ENCODE measurements at places on chromosomes 13 and 19.
A peak's percentile ranks its signal among the peaks of the same experiment; 100 is the strongest.

DNA sequence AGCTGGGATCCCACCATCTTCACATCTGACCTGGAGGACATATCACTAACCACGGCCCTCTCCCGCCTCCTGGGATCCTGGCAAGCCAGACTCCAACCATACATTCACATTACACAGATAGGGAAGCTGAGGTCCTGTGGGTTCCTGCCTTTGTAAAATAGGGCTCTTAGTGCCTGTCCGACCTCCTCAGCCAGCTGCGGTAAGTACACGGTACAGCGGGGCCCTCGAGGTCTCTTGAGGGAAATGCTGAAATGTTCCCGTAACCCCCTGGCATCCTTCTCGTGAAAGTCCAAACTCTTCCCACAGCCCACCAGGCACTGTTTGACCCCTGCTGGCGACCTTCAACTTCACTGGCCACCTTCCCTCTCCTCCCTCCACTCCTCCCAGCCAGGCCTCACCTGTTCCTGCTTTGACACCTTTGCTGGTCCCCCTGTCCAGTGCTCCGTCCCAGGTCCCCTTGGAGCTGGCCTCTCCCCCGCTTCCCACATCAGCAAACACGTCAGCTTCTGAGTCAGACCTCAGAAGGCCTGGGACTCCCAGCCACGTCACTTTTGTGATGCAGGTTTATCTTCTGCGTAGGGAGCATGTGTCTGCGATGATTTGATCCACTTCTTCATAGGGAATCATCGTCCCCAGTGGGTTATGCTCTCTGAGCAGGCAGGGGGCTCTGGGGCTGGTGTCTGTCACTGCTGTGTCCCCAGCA lies 8.8 kb upstream of the GNG7 start:
- DNase-seq, result no peak

DNA sequence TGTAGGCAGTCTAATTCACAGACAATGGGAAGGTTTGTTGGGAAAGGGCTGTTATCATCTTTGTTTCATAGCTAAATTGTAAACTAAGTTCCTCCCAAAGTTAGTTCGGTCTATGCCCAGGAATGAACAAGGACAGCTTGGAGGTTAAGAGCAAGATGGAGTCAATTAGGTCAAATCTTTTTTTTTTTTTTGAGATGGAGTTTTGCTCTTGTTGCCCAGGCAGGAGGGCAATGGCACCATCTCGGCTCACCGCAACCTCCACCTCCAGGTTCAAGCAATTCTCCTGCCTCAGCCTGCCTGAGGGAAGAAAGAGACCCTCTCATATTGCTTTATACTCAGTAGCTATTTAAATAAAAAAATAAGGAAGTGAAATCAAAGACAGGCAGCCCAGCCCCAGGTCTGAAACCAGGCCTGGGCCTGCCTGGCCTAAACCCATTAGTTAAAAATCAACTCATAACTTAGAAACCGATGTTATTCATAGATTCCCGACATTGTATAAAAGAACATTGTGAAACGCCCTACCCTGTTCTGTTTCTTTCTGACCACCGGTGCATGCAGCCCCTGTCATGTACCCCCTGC lies 297.4 kb upstream of the SGCG start:
- DNase-seq, result no peak

GRCh38 chr19:12544401-12544876 lies 6.8 kb downstream of the ZNF564 start:
- DNase-seq, result no peak

DNA sequence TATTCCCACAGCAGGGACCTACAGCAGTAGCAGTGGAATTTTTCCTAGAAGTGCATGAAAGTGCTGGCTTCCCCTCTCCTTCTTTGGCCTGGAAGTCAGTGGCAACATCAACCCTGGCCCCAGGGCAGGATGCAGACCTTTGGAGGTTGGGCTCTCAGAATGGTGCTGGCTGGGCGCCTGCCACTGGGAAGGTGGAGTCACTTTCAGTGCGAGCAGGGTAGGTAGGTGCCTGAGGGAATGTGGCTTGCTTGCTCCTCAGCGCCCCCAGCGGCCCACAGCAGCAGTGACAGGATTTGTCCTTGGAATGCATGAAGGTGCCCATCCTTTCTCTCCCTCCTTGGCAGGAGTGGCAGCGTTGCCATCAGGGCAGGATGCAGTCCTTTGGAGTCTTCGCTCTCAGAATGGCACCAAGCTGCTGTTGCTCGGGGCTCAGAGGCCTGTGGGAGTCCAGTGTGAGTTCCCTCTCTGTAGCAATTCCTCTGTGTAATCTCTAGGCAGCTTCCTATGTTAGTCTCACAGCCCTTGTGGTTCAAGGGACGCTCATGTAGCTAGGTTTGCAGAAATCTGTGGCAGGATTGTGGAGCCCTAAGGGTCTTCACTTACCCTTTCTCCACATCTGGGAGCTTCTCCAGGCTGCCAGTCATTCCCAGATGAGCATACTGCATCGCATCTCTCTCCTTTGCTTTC lies 354.4 kb upstream of the DACH1 start:
- DNase-seq, result peak; percentile 3

DNA sequence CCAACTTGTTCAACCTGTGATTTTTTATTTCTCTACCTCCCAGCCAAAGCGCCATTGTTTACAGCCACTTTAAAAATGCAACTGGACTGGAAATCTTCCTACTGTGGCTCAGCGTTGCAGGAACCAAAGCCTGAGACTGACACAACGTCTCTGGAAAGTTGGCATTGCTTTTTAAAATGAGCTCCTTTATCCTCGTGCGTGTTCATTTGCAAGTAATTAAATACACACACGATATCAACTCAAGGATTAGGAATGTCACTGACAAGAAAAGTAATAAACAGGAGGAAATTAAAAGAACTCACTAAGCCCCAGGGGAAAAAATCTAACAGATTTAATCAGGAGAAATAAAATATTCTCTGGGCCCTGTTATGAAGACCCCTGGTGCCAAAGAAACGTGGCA lies 184.6 kb upstream of the IRS2 start:
- DNase-seq, result no peak

- no peak for DNase-seq
These were observed 6.9 kb upstream of the CEACAM5 start for GRCh38 chr19:41701401-41702075.

DNA sequence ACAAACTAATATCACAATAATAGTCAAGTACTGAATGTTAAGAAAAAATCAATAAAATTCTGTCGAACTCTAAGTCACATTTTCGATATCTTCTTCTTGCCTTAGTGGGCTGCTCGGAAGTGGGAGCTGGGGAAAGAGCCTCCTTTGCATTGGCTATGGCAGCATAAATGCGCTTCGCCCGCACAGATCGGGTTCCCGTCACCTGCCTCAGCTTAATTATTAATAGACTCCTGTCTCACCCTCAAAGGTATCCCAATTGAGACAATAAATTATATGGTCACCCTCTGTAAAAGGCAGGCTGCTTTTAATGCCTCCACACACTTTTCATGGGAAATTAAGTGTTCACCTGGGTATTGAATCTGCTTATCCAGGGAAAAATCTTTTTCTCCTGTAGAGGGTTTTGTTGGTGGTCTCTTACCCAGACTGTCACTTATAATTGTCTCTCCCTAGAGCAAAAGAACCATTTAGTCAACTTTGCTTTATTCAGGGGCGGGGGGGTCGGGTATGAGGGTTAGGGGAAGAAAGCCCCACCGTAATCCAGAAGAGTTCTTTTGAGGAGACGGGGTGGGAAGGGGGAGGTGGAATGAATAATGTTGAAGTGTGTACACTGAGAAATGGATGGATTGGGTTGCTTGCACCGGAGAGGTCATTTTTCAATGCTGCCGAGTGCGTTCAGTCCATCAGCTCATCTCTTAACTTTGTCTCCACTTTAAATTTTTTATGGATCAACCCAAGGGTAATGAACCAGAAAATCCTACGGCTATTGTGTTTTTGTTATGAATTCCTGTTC lies 682.6 kb upstream of the SGCG start:
- no peak for DNase-seq

- no peak for DNase-seq
These were observed 52.5 kb downstream of the SLITRK1 start for GRCh38 chr13:83829810-83830209.

GRCh38 chr13:44903574-44903985 lies 85.7 kb downstream of the NUFIP1 start:
- DNase-seq, result no peak

- peak; percentile 39 for DNase-seq
These were observed 16.8 kb downstream of the SPC24 start for GRCh38 chr19:11138601-11139300.

- peak; percentile 51 for DNase-seq
These were observed 579 bp downstream of the ZNF566 start for GRCh38 chr19:36488846-36489117.

GRCh38 chr19:51882518-51882917 lies 5.2 kb downstream of the ZNF577 start:
- DNase-seq, result no peak

- DNase-seq, result no peak
These were observed 152.7 kb downstream of the CACNA1A start for GRCh38 chr19:13353625-13354024.

GRCh38 chr13:27977476-27978300 lies 8.6 kb upstream of the CDX2 start:
- peak; percentile 26 for DNase-seq

DNA sequence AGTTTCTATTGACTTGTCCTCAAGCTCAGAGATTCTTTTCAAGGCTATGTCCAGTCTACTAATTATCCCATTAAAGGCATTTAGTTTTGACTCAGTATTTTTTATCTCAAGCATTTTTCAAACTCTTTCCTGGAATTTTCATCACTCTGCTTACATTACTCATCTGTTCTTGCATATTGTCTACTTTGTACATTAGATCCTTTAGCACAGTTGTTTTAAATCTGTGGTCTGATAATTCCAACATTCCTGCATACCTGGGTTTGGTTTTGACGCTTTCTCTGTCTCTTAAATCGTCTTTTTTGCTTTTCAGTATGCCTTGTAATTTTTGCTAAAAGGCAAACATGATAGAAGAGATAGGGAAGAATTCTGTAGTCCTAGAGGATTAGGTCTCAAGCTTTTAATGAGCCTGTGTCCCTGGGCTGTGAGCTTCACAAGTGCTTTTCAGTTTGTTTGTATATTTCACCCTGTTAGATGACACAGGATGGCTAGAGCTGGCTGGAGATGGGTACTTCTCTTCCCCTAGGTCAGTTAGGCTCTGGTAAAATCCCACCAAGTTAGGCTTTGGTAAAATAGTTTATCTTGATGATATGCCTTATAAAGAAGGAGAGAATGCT lies 46.1 kb upstream of the GPC6 start:
- DNase-seq, result no peak

DNA sequence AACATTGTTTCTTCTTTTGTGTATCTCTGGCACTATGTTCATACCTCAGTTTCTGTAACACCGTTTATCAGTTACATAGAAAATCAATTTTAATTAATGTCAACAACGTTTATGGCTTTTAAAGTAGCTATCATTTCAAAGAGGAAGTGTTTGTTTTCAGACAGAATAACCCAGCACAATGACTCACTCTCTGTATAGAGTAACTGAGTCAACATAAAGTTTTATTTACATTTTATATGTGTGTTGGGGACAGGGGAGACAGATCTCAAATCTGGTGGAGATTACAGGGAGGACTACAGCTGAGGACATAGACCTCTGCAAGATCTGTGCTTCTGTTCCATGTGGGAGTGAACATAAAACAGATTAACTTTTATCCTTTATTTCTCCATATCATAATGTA lies 2590.1 kb downstream of the PCDH9 start:
- no peak for DNase-seq

GRCh38 chr19:52028780-52029123 lies 573 bp upstream of the ZNF614 start:
- no peak for DNase-seq

DNA sequence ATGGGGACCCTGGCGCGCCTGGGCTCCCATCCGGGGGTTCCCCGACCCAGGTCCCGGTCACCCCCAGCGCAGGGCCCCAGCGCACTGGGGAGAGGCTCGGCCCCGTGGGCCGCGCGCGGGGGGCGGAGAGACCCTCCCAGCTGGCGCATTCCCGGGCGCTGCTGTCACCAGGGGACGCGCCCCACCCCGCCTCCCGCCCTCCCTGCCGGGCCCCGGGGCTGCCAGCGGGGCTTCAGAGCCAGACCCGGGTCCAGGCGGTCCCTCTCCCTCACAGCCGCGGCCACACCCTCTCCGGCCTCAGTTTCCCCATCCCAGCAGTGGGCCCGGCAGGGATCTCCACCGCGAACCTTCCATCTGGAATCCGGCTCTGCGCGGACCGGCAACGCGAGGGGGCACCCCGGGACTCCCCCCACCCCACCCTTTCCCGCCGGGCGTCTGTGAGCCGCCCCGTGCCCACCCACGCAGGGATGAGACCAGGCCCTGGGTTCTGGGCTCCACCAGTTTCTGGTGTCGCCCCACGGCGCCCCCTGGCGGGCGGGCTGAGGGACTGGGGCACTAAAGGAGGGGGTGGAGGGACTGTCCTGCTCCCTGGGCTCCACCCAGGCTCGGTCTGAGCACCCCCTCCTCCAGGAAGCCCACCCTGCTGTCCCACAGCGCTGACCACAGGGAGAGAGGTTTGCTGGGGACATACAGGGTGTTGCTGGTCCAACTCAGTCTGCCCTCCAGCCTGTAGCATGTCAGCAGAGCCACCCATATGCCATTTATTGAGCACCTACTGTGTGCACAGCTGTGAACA lies 878 bp upstream of the ADAMTSL5 start:
- peak; percentile 84 for DNase-seq

DNA sequence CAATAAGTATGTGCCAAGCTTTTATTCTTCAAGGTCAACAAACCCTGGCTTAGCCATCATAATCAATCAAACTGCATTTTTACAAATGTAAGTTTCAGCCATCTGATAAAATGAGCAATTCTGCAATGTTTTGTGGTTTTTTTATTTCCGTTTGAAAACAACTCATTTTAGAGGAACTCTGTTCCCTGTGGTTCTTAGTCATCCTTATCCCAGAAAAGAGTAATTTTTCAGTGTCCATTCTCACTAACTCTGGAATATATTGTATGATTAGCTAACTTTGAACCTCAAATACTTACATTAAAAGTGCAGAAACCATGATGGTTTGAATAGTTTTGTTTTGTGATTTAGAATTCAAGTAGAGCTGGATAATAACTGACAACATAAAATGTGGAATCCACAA lies 87.6 kb downstream of the IRS2 start:
- no peak for DNase-seq

- DNase-seq, result no peak
These were observed 11.6 kb downstream of the CLEC4G start for GRCh38 chr19:7720351-7720750.

- DNase-seq, result no peak
These were observed 6.4 kb downstream of the WDR87 start for GRCh38 chr19:37899966-37900365.

All from GM13976 (cell line).